Endodermal cell (in vitro differentiated cells): ENCODE measurements at places on chromosomes 16 and 17. TPM values are rescaled to one million over a fixed set of nuclear protein-coding genes. Genes with fewer than 3 reads are reported as not detected.

ABCA9 gene
- not detected in 3 replicates for total RNA-seq

TP53TG3F gene
- not detected in 3 replicates for total RNA-seq

GPR139 gene
- total RNA-seq, result not detected in 2 replicates

BRD7 gene
- 115 and 125 TPM in 2 replicates for total RNA-seq
